ENCODE measurements at places on chromosomes 11 and 22.
A peak's percentile ranks its signal among the peaks of the same experiment; 100 is the strongest.

- peak; percentile 72 for DNase-seq
Observed at GRCh38 chr11:61791737-61792309, 576 bp downstream of the TMEM258 start.

DNA sequence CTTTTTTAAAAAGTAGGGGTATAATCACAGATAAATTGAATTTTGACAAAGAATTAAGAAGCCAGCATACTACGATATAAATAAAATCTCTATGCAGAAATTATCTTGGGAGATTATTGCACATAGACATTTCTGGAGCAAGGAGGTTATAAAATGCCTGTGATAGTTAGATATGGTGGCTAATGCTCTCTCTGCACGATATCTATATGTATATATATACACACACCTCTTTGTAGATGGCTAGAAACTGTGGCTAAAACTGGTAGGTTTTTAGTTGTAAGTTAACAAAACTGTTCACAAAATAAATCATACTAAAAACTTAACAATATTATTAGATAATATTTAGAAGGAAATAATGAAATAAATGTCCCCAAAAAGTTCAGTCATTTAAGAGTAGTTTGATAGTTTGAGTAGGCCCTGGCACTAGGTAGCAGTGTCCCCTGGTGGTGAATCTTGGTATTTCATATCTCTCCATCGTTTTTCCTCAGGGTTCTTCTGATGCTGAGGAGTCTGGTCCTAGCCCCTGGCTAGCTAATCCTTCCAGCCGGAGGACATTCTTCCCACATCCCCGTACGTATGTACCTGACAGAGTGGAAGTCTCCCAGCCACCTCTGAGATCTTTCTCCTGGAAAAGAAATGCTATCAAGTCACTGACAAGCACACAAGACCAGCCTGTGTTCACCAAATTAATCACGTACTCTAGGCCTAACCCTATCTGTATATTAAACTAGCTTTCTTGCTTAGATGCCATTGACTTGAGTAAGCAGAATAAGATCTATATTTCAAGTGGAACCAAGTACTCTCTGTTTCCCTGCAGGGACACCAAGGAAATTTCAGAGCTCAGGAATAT lies 32.2 kb downstream of the ART5 start:
- peak; percentile 40 for DNase-seq

DNA sequence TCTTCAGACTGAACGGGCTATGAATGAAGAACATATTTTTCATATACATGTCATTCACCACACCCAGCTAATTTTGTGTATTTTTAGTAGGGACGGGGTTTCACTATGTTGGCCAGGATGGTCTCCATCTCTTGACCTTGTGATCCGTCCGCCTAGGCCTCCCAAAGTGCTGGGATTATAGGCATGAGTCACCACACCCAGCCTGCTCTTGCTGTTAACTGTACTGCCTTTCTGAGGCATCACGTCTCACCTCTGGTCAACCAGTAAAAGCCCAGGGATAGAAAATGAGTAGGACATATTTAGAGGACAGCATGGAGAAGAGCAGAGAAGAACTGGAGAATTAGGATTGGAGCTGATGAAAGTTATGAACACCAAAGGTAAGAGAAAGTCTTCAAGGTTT lies 55.6 kb downstream of the APOL3 start:
- DNase-seq, result no peak

DNA sequence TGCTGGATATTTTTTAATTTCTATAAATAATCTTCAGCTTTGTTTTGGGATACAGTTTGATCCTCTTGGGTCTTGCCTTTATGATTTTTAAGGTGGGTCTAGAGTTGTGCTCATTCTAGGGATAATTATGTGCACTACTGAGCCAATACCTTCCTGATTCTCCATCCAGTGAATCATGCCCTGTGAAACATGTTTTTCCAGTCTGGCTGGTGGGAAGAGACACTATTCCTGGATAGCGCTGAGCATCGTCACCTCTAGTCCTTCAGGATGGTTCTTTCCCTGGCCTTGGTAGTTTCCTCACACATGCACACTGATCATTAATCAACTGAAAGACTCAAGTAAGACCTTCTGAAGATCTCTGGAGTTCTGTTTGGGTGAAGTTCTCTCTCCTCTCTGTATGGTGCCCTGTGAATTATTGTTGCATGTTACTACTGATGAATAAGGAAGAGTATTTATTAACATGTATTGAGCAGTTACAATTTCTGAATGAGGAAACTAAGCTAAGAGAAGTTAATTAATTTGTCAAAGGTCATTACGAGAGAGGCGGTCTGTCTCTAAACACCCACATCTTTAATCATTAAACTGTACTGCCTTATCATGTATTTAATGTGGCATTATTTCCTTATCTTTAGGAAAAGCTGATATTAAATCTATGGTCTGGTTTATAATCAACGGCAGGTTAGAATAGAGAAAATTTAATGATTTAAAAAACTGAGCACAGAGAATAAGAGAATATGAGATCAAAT lies 39.1 kb upstream of the LIPT2 start:
- DNase-seq, result no peak

GRCh38 chr11:121163658-121164308 lies 62.7 kb downstream of the TECTA start:
- no peak for DNase-seq

GRCh38 chr11:121577106-121577848 lies 124.5 kb upstream of the SORL1-AS1 start:
- no peak for DNase-seq

GRCh38 chr11:54927704-54928103 lies 221.1 kb downstream of the OR4A5 start:
- DNase-seq, result no peak
